Left lung (tissue), 14 donors: ENCODE measurements at places on chromosomes 5 and 9. TPM values are rescaled to one million over a fixed set of nuclear protein-coding genes. Genes with fewer than 3 reads are reported as not detected.

GRCh38 chr5:87185838-87186237 lies 81.8 kb upstream of the RASA1 start:
- no peak for DNase-seq

GRCh38 chr5:174371600-174372094 lies 326.1 kb downstream of the NSG2 start:
- DNase-seq: no peak

DNA sequence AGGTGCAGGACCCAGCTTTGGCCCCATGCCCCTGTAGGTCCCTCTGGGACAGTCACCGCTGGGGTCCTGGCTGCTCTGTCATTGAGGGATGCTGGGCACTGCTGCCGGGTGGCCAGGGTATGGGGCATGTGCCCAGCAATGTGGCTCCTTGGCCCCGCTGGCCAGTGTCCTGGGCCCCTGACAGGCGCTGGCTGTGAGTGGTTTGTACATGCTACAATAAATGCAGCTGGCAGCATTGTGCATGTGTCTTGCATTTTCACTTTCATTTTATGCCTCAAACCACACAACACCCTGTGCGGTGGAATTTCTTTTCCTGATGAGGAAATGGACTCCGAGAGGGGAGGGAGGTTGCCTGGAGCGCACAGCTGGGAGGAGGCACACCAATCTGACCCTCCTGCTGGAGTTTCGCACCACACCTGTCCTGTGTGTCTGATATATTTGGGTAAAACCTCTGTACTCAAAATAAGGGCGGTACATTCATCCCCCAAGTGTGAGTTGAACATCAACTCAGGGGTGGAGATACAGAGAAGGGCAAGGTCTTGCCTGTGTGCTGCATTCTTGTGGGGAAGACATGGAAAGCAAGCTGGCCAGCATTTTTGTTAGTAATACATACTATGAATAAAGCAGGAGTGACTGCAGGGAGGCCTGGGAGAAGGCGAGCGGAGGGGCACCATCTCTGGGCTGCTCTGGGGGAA lies 11.7 kb downstream of the TSPAN17 start:
- no peak for DNase-seq

DNA sequence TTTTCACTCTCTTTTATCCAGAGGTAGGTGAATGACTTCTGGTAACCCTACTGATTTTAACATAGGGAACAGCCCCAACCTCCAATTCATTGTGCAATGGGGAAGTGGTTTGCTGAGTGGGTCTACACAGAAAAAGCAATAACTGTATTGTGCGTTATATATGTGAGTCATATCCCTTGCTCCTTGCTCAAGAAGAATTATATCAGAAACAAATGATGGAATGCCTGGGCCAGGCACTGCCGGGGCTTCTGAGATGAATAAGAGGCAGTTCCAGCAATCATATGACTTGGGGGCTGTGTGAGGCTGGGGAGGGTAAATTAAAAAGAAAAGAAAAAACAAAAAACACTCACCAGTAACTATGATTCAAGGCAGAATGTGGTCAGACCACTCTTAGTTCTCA lies 79.2 kb upstream of the ABCA1 start:
- DNase-seq: no peak

DNA sequence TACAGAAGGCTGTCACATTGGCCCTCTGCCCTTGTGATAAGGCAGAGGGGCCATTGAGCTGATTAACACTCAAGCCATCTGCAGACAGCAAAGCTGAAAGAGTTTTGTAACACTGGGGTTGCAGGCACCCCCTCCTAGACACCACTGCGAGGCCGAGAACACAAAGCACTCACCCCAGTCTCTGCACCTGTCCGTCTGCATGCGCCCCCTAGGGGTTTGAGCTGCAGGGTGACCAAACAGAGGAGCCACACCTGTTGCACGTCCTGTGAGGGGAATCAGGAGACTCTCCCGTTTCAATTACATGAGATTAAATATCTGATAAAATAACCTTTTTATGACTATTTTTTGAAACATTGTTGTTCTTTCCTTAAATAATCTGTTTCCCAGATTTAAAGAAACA lies 1180.4 kb downstream of the CDH9 start:
- no peak for DNase-seq

GRCh38 chr5:14794583-14795230 lies 76.9 kb downstream of the ANKH start:
- no peak for DNase-seq

GRCh38 chr9:79664375-79664831 lies 92.6 kb downstream of the TLE4 start:
- no peak for DNase-seq

DNA sequence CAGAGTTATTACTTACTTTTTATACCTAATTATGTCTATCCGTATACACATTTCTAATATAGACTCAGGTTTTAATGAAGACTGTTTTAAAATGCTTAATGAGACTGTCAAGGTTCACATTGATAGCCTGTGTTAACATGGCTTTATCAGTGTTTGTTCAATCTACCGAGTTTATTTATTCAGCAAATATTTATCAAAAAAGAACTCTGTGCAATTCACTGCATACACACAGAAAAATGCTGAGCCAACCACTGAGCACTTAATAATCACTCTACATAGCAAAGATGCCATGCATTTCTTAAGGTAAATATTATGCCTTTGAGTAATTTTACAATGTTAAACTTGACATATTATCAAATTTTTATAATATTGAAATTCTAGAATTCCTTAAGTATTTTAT lies 428.2 kb downstream of the ANXA1 start:
- DNase-seq: no peak

DNA sequence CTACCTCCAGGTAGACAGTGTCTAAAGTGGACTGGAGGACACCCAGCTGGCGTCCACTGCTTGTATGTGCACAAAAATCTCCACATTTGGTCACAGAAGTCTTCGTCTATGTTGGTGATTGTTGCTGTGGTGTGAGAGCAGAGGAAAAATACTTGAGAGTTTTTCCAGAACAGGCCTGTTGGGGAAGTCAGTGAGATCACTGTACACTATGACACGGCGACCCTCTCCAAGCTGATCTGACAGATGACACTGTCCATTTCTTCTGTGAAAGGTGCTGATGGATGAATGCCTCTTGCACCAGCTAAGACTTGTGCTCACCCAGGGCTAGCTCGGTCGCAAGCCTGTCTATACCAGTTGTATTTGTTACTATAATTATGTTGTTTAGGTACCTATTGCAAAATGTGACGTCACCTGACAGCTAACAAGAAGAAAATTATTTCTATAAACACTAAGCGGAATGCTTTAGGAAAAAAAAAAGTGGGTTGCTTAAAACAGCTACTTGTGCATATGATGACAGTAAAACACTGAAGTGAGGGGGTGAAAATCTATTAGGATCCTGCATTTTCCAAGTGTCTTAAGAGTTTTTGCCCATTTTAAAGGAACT lies 142.3 kb downstream of the ROR2 start:
- no peak for DNase-seq

- DNase-seq: no peak
These were observed 20.0 kb upstream of the GCNT1 start for GRCh38 chr9:76438841-76439588.

DNA sequence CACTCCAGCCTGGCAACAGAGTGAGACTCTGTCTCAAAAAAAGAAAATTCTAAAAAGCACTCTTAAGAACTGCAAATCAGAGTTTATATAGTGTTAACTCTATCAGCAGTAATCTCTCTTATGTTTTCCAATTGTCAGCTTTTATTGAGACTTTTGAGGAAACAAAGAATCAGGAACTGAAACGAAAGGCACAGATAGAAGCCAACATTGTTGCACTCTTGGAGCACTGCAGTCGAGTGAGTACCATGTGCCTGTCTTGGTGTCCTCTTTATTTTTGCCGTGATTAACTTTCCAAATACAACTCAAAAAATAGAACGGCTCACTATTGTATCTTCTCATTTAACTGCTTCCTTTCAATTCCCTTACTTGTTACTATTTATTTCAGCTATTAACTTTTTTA lies 41.7 kb upstream of the LRRC19 start:
- no peak for DNase-seq

GRCh38 chr9:70556771-70557170 lies 142.3 kb upstream of the KLF9 start:
- DNase-seq: no peak

DNA sequence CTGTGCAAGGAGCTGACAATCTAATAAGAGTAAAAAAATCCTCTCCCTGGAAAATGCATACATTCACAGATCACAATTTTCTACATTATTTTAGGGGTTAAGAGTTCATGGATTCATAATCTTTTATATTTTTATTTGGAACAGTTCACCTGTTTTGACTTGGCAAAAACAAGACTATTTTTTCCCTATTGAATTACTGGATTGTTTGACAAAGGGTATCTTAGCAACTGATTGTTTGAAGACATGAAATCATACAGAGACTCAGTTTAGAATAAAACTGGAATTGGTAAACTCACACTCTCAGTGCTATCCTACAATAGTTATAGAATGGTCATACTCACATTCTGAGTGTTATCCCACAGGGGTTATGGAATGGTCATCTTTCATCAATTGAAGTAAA lies 358.2 kb upstream of the PTGER4 start:
- no peak for DNase-seq

DNA sequence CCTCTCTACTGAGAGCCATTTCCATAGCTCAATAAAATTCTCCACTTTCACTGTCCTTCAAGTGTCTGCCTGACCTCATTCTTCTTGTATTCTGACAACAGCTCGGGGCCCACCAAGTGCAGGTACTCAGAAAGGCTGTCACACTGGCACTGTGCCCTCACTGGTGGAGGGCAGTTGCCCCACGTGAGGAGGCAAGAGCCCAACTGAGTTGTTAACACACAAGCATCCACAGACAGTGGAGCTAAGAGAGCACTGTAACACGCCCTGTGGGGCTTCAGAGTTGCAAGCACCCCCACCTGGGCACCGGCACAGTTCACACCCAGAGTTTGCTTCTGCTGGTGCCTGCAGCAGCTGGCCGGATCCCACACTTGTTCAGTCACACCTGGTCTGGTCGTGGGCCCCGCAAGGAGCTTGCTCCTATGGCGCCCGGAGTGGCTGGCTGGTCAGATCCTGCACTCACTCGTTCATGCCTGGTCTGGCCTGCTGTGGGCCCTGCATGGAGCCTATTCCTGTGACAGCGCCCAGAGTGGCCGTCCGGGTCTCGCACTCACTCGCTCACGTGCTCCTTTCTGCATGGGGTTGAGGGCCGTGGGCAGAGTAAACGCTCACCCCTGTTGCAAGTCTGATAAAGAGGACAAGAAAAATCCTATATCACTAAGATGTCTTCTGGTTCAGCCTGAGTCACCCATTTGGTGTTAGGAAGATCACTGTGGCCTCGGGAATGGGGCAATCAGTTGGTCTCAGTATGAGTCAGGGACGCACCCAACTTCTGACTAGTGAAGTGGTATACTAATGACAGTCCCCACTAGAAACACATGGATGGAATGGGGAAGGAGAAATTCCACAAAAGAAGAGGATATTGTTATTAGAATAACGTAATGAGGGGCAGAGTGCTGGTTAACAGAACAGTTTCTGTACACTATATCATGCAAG lies 87.0 kb upstream of the CCNH start:
- no peak for DNase-seq

DNA sequence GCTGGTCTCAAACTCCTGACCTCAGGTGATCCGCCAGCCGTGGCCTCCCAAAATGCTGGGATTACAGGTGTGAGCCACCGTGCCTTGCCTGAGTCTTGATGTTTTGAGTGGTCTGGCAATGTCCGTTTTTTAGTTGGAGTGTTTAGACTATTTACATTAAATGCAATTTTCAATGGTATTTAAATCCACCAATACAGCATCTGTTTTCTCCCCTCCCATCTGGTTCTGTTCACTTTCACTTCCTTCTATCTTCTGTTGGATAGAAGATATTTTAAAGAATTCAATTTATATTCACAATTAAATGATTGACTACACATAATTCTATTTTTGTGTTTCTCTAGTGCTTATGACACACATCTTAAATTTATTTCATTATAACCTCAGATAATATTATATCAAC lies 26.0 kb upstream of the PCAT7 start:
- DNase-seq: no peak

GRCh38 chr5:59282726-59283125 lies 610.8 kb downstream of the PDE4D start:
- DNase-seq: no peak

DNA sequence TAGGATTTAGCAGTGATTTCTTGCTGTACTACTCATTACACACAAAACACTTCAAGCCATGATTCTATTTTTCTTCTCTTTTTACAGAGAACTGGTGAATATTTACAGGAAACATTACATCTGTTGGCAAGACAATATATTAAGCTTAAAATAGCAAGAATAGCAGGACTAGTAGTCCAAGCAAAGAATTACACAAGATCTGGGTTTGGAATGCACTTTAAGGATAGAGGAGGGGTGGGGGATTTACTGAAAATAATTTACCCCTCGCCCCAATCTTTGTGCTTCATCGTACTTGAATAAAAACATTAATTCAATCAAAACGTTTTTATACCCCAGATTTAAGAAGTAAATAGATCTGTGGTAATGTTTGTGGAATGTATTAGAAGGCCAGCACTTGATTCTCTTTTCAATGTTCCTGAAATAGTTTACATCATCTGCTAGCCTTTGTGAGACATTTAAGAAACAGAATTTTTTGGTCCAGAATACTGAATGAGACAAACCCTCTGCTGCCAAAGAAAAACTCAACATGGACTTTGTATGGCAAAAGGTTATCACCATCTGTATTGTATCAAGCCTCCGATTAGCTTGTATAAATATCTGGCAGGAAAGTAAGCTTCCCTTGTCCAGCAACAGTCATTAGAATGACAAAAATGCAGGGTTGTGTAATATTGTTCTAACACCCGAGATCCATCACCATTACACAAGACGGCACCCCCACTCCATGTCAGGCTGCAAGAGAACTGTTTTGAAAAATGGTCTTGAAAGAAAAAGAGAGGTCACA lies 23.8 kb downstream of the SVEP1 start:
- peak; percentile 92 for DNase-seq

- DNase-seq: no peak
These were observed 58.0 kb upstream of the IL6ST start for GRCh38 chr5:56052735-56053134.

- DNase-seq: no peak
These were observed 7.0 kb downstream of the SARDH start for GRCh38 chr9:133730994-133731715.

- no peak for DNase-seq
These were observed 273.9 kb downstream of the GADD45G start for GRCh38 chr9:89878687-89879086.

GRCh38 chr9:95452176-95452575 lies 64.6 kb downstream of the PTCH1 start:
- no peak for DNase-seq

DNA sequence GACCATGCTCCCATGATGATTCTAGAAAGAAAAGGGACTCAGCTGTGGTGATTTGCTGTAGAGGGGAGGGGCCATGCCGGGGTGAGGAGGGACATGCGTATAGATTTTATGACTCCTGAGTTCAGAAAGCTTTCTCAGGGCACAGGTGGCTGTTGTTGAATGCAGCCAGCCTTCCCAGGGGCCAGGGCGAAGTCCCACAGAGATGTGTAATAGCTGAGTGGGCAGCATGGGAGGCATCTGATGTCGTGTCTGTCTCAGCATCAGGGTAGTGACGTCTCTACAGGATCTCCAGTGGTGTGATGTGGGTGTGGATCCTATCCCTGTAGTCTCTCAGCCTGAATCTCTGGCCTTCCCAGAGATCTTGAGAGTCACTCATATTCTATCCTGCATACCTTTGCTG lies 7.8 kb upstream of the BOD1 start:
- no peak for DNase-seq

The FGFR4 gene
- 187 TPM for polyA plus RNA-seq

The FAXDC2 gene
- polyA plus RNA-seq: 35.3 TPM

The ADAMTS16 gene
- 0.59 TPM for polyA plus RNA-seq

The GABBR2 gene
- polyA plus RNA-seq: 1.00 TPM

The ANAPC2 gene
- polyA plus RNA-seq: 45.2 TPM

The PPP3R2 gene
- polyA plus RNA-seq: not detected

The TCOF1 gene
- polyA plus RNA-seq: 31.5 TPM

The CDX1 gene
- 0.14 TPM for polyA plus RNA-seq

The PCDHB5 gene
- polyA plus RNA-seq: 11.0 TPM

The TMEM252 gene
- 2.5 TPM for polyA plus RNA-seq

The NUP155 gene
- polyA plus RNA-seq: 25.2 TPM
